H9 (cell line): ENCODE measurements at places on chromosomes 6 and 20.

- no peaks in the 10 kb centered on the region; the same call in 2 of the 3 replicates for H3K36me3 ChIP-seq
- no peak for DNase-seq
- H3K4me3 ChIP-seq = no peak overlapping the region
- no peaks in the 10 kb centered on the region for H3K4me1 ChIP-seq
- no peak overlapping the region for H3K27ac ChIP-seq
These were observed 64.9 kb upstream of the HMGCLL1 start for GRCh38 chr6:55643861-55644260.

DNA sequence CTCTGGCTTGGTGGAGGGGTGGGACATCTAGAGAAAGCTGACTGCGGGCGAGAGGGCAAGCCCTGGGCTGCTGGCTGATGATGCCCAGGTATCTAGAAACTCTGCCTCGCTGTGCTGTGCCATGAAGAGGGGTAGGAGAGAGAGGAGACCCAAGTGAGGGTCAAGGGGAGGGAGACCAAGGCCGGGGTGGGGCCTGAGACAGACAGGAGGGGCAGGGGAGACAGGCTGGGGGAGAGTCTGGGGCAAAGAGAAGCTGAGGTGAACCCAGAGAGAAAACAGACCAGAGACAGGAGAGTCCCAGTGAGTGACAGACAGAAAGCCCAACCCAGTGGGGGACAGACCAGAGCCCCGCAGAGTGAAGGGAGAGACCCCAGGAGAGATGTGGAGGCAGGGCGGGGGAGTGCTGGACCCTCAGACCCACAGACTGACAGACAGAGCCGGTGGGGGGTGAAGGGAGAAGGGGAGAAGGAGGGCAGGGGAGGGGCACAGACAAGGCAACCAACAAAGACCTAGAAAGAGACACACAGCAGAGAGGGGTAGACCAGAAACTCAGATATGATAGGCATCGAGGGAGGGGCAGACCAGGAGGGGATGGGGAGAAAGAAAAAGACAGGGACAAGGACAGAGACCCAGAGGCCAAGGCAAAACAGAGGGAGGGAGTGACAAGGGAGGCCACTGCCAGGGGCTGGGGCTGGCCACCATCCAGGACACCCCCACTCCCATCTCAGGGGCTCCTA is 5.9 kb downstream of the TEAD3 start:
- no peaks in the 10 kb centered on the region for H3K36me3 ChIP-seq
- H3K27me3 ChIP-seq = no peaks in the 10 kb centered on the region; the same call in 1 of the 2 replicates
- H3K27ac ChIP-seq = no peak overlapping the region
- peaks cover 18% of the 10 kb centered on the region; the same call in 1 of the 2 replicates for H3K4me1 ChIP-seq

GRCh38 chr20:43766917-43767316 is 40.1 kb upstream of the GTSF1L start:
- no peak for DNase-seq
- no peaks in the 10 kb centered on the region for H3K36me3 ChIP-seq
- H3K27ac ChIP-seq = no peak overlapping the region

- H3K27ac ChIP-seq = no peak overlapping the region
- H3K4me1 ChIP-seq = no peaks in the 10 kb centered on the region
- H3K36me3 ChIP-seq = no peaks in the 10 kb centered on the region
- no peak for DNase-seq
These were observed 52.2 kb downstream of the NPEPL1 start for GRCh38 chr20:58744836-58745235.

DNA sequence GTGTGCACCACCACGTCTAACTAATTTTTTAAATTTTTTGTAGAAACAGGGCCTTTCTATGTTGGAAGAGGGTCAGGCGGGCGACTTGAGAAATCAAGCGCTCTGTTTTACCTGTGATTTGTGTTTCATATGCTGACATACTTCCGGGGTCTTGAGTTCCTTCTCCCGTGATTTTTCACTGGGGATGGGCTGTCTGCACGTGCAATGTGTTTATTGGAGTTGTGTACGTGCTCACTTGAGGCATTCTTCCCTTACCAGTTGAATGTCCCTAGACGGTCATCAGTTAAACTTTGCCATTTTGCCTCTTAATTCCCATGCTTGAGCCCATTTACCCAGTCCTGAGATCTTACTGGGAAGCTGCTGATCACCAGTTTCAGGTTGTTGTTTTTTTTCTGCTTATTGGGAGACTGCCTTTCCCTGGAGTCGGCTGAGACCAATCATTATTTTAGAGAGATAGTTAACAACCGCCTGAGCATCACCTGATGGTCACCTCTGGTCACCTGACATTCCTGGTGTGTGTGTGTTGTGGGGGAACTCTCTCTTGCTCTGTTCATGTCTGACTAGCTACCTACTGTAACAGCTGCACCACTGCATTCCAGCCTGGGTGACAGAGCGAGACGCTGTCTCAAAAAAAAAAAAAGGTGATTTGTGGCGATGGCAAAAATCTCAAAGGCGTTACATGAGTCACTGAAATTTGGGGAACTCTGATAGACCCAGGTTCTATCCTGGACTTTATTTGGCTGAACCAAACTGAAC is 34.8 kb upstream of the NCOA3 start:
- DNase-seq = no peak
- no peak overlapping the region for H3K27ac ChIP-seq
- H3K4me3 ChIP-seq = no peak overlapping the region
- no peaks in the 10 kb centered on the region for H3K4me1 ChIP-seq

- no peaks in the 10 kb centered on the region for H3K4me1 ChIP-seq
- no peak overlapping the region for H3K4me3 ChIP-seq
- no peak for DNase-seq
- no peak overlapping the region for H3K27ac ChIP-seq
These were observed 14.1 kb downstream of the CDK5RAP1 start for GRCh38 chr20:33387177-33387576.

GRCh38 chr20:37435607-37436006 is 85.4 kb upstream of the NNAT start:
- no peak overlapping the region for H3K4me3 ChIP-seq
- no peaks in the 10 kb centered on the region; the same call in 1 of the 2 replicates for H3K4me1 ChIP-seq
- no peaks in the 10 kb centered on the region for H3K27me3 ChIP-seq
- no peak for DNase-seq
- H3K36me3 ChIP-seq = no peaks in the 10 kb centered on the region

DNA sequence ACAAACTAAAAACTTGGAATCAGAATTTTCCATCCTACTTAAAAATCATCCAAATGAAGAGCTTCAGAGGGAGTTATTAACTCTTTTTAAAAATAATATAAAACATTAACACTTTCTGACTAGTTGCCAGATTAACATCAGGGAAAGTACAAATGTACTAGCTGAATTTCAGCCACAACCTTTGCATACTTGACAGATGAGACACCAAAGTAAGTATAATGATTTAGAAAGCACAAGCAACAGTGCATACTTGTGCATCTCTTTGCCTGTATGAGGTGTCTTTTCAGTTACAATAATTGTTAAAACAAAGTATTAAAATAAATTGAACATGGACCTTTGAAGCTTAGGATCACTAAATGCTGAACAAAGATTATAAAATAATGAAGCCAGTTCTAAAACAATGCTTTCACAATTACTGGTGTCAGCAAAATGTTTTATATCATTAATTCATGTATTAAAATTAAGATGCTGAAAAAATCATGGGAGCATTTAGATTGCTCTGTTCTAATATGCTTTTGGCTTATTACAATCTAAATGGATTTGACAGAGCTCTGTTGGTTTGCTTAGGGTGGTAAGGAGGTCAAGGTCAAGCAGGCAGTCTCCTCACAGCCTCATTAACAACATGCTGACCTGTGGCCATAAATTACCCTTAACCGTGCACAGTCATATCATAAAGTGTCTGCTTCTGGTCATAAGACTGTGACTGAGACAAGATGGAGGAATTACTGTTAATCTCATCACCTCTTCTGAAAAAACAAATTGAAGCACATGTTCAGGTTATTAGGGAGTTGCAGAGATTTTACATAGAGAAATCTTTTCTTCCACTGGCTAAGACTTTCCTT is 15.1 kb downstream of the RNF217 start:
- no peak overlapping the region for H3K4me3 ChIP-seq
- DNase-seq = no peak
- H3K36me3 ChIP-seq = peaks cover 24% of the 10 kb centered on the region

- no peak overlapping the region for H3K4me3 ChIP-seq
- H3K4me1 ChIP-seq = no peaks in the 10 kb centered on the region
- H3K27ac ChIP-seq = no peak overlapping the region
- no peaks in the 10 kb centered on the region for H3K27me3 ChIP-seq
These were observed 618.6 kb downstream of the EPM2A start for GRCh38 chr6:145116591-145117178.

GRCh38 chr20:298776-299391 is 1.5 kb downstream of the ZCCHC3 start:
- peaks cover 10% of the 10 kb centered on the region; the same call in 1 of the 2 replicates for H3K4me1 ChIP-seq
- no peaks in the 10 kb centered on the region for H3K27me3 ChIP-seq

DNA sequence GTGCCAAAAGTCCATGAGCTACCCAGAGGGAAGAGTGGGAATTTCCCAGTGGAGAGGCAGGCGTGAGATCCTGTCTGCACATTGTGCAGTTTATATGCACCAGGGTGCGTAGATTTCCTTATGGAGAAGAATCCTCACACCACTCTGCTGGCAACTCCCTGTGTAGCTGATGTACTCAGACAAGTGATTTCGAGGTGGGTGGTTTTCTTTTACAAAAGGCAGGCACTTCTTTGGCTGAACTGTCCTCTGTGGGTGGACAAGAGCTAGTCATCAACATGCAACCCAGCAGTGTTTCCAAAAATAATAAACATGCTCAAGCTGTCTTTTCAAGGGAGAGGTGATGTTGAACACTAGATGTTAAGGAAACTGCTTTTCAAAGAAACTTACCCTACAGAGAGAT is 121.7 kb upstream of the NXT1 start:
- no peaks in the 10 kb centered on the region for H3K27me3 ChIP-seq
- no peak overlapping the region for H3K4me3 ChIP-seq
- H3K27ac ChIP-seq = no peak overlapping the region
- no peaks in the 10 kb centered on the region for H3K36me3 ChIP-seq
